HFFc6 (cell line): ENCODE measurements at places on chromosomes 4 and X. TPM values are rescaled to one million over a fixed set of nuclear protein-coding genes. Genes with fewer than 3 reads are reported as not detected.

GRCh38 chr4:41927796-41928499 lies 7.3 kb upstream of the TMEM33 start:
- no peak for DNase-seq

DNA sequence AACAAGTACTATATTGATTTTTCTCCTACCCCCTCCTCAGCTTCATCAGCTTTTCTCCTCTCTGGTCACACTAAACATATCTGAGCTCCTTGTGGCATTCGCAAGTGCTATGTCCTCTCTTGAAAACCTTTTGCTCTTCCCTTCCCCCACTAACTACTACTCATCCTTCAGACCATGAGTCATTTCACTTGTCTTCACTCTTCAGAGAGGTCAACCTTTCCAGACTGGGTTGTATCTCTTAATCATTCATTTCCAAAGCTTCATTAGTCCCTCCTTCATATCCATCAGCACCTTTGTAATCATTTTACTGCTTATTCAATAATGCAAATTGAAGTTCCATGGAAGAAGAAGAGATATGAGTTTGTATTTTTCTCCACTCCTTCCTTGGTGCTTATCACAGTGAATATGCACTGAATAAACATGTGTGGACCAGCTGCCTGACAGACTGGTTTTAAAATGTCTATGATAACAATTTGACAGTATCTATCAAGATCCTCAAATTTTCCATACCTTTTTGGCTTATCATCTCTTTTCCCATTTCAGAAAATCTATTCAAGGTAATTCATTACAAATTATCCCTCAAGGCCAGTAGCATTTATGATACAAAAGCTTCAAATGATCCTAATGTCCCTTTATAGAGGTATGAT lies 28.4 kb downstream of the DDX60L start:
- DNase-seq = peak; percentile 60

- no peak for DNase-seq
Measured at GRCh38 chr4:108533245-108533844, 87.0 kb upstream of the RPL34 start.

- DNase-seq = no peak
Measured at GRCh38 chrX:26918631-26919030, 544.5 kb downstream of the PPP4R3C start.

GRCh38 chr4:4332529-4332928 lies 42.5 kb downstream of the ZBTB49 start:
- DNase-seq = no peak

- DNase-seq = no peak
Measured at GRCh38 chrX:111086591-111087006, 9.4 kb upstream of the PAK3 start.

DNA sequence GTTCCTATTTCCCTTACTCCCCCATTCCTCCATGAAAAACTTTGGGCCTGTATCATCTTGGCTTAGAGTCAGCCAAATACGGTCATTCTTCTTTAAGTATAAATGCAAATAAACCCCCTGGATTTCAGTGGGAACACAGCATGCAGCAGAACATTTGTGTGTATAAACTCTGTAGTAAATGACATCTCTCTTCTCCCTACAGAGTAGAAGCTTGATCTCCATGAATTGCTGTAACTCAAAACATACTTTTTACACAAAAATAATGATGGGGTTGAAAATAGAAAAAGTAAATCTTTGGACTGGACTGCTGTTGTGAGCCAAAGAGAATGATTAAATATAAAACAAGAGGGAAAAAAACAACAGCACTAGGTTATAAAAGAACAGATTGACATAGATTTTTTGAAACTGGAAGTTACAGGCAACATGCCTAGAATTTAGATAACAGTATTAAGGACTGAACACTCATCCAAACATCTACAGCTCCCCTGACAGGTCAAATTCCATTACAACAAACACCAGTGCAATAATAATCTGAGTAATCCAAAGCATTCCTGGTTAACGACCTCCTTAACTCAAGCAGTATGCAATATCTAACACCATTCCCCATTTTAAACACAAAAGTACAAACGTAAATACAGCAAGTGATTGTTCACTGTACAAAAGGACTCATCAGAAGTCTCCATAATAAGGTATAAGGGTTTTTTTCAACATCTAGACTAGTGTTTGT lies 30.7 kb downstream of the TSPAN5 start:
- DNase-seq = peak; percentile 68

DNA sequence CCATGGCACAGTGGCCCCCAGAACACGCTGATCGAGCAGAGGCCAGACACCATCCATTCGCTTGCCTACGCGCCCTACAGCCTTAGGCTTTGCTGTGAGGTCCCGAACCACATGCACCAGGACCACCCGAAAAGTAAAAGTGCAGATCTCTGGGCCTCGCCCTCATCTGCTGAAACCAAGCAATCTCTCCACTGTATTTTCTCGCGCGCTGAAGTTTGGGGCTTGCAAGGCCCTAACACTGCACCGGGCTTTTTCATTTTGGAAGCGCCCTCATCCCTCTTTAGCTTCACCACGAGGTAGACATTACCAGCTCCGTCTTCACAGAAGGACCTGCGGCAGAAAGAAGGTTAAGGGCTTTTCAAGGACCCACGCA lies 21.2 kb downstream of the NKX3-2 start:
- no peak for DNase-seq

DNA sequence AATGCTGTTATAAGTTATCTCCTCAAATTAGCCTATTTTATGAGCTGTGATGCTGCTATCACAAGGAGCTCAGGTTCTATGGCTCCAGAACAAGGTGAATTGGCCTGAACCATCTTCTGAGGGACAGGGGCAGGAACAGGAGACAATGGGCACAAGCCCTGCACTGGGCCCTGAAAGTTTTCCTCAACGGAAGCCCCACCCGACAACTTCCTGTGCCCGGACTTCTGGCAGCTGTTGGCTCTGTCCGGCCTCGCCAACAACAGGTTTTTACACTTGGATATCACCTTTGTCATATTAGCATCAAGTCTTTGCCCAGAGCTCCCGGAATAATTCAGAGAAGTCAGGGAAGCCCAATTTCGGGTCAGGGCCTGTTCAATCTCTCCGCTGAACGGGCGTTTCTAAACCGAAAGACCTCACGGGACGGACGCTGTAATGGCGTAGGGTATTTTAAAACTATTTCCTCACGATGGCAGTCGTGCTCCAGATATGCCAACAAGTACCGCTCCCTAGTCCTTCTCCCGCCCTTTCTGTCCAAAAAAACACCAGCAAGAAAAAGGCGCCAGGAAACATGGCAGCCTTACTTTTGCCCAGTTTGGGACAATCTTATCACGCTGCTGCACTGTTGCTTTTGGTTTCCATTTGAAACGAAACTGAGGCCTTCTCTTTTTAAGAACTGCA lies 201.0 kb upstream of the STK26 start:
- no peak for DNase-seq

DNA sequence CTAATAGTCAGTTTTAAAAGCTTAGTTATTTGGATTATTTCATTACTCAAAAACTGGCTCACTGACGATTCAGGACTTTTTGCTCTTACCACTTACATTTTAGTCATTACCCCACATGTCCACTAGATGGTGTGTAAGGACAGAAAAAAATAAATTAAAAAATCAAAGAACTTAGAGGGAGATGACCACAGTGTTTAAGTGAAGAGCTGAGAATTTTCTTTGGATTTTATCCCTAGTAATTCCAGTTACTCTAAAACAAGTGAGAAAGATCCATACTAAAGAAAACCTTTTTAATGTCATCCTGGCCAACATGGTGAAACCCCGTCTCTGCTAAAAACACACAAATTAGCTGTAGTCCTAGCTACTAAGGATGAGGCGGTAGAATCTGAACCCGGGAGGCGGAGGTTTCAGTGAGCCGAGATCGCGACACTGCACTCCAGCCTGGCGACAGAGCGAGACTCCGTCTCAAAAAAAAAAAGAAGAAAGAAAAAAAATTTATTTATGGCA lies 26.4 kb upstream of the TMPRSS11B start:
- DNase-seq = peak; percentile 73

The EDA2R gene
- total RNA-seq = 22.7 to 24.2 TPM (median 23.2 TPM) in 3 replicates

The ADH1B gene
- total RNA-seq = not detected in 3 replicates

The ZNF185 gene
- total RNA-seq = 0.79 to 2.5 TPM (median 2.3 TPM) in 3 replicates

The TBC1D8B gene
- 14.0 to 16.7 TPM (median 14.6 TPM) in 3 replicates for total RNA-seq
